ENCODE measurements at places on chromosomes 12 and 14.

DNA sequence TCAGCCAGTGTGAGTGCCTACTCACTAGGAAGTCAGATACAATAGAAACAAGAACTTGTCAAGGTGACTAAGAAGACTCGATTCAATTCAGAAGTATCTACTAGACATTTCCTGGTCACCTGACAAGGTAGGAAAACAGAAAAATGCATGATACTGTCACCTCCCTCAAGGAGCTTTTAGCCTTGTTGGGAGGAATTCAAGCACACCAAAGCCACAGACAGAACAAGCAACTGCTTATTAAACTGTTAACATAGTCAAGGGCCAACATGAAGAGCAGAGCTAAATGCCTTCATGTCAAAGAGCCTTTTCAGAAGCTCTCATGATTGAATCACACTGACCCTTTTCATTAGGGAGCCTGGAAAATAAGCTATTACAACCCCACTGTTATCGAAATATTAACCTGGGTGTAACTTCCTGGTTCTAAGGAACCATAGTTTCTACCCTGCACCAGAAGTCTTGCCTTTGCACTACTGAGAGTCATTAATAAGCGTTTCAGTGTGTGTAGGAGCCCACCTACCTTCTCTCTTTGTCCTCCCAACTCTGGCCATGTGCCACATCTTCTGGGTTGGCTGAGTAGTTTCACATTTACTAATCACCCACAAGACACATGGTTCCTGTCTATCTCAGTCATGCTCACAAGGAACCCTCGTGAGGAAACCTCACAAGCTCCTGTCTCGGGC lies 31.0 kb upstream of the LGALS3 start:
- no peak for DNase-seq

- DNase-seq = no peak
Observed at GRCh38 chr12:30197392-30198057, 413.8 kb upstream of the TMTC1 start.

GRCh38 chr14:106872611-106873446 lies 1346.4 kb downstream of the TMEM121 start:
- no peak for DNase-seq

- no peak for DNase-seq
Observed at GRCh38 chr12:1956716-1957115, 38.3 kb upstream of the CACNA2D4 start.

- DNase-seq = no peak
Observed at GRCh38 chr12:52797529-52797894, 1.6 kb upstream of the KRT3 start.

DNA sequence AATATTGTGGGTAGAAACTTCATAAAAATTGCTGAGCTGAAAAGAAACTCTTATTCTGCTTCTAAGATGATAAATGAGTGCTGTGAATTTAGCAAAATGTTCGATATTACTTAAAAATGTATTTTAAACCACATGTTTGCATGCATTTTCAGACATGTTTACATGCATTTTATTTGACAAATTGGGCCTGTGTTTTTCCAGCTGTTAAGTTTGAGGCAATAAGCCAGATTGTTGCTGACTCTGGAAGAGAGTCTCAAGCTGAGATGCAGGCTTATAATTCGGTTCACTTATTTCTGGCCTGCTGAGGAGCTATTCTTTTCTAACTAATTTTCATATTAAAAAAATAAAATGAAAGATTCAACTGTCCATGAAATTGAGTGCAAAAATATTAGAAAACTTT lies 110.1 kb downstream of the SYNE2 start:
- no peak for DNase-seq

DNA sequence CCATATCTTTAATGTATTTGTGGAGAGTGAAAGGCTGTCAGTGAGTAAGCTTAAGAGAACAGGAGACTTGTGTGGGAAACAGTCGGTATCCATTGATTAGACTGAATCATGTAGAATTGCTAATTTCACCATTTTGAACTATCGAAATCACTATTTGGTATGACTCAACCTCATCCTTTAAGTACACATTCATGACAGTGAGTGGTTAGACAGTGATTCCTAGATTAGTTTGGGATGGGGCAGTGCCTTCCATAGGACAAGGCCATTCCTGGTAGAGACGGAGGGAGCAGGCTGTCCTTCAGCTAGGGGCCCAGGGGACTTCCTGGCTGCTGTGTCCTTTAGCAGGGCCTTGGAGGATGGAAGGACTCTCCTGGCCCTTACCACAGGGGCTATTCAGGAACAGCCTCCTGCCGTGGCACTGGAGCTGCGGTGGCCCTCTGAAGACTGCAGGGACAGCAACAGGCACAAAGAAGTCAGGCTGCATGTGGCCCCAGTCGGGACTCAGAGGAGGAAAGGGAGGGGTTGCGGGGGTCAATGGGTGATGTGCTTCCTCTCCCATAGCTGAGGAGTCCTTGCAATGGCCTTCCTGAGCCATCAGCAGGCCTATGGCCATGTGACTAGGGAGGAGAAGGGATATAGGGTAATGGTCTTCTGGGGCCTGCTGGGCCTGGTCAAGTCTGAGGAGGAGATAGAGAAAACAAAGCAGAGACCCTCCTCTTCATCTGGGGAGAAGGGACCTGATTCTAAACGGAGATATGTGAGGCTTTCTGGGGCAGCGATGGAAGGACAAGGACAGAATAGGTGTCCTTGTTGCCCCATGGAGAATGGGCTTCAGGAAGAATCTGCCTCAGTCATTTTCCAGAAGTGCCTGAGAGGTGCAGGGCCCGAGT lies 11.2 kb downstream of the SERPINA1 start:
- no peak for DNase-seq

GRCh38 chr12:92224685-92225331 lies 79.2 kb upstream of the BTG1 start:
- no peak for DNase-seq

DNA sequence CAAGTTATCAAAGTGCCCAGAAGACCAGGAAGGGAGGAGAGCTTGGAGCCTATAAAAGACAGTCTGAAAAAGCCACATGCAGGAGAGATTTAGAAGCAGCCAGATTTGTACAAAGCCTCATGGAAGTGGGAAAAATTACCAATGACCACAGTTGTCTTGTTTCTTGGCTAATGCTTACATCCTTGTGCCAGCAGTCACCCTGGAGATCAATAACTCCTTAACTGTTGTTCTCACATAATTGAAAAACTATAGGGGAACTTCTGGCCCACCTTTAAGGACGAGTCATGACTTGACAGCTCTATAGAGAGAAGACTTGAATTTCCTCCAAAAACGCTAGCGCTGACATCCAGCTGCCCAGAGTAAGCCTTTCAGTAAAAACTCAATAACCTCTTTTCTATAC lies 313.1 kb downstream of the GALC start:
- DNase-seq = no peak

GRCh38 chr12:48054955-48055821 lies 50.7 kb downstream of the SENP1 start:
- DNase-seq = no peak

DNA sequence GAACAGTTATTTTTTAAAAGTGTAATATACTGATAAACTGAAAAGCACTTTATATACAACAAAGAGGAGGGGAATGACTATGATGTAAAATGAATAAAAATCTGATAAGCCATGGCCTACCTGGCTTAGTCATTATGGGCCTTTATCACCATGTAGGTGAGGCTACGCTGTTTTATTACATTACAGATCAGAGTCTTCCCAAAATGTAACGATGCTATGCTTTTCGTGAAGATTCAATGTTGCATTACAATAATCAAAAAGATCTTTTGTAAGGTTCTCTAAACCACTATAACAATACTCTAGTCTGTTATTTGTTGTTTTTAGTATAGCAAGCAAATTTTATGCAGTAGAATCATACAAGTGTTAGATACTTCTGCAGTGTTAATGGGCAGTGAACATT lies 34.2 kb downstream of the ARID4A start:
- no peak for DNase-seq

- no peak for DNase-seq
Observed at GRCh38 chr14:63555572-63555971, 12.4 kb upstream of the PPP2R5E start.

- no peak for DNase-seq
Observed at GRCh38 chr12:25376407-25376806, 125.7 kb upstream of the KRAS start.

- DNase-seq = no peak
Observed at GRCh38 chr14:91127924-91128323, 14.1 kb downstream of the DGLUCY start.

DNA sequence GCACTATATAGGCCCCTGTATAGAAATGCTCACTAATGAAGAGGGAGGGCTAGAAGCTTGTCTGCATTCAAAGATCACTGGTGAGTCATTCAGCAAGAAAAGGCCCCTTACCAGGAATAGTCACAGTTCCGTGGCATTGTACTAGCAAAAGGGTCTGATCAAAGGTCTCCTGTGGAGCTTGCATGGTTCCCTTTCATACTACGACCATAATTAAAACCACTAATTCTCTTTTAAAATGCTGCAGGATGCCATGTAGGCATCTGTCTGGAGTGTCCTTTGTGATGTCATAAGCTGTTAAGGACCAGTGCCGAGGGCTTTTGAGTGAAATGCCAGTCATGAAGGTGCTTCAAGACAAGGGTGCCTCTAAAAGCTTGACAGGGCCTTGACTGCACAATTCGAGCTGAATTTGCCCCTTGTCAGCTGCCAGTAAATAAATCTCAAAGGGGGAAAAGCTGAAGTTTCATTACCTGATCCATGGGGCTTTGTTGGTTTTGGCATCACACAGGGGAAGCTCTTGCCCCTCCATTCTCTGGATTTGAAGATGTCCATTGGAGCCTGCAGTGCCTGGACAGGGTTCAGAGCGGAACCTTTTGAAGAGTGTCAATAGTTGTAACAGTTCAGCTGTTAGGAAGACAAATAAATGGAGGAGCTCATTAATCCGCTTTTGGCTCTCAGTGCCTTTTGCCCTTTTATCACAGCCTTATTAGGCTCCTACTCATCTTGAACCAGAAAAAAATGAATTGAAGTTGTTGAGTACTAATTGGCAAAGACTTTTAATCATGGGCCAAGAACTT lies 69.1 kb downstream of the TMEM260 start:
- DNase-seq = no peak

DNA sequence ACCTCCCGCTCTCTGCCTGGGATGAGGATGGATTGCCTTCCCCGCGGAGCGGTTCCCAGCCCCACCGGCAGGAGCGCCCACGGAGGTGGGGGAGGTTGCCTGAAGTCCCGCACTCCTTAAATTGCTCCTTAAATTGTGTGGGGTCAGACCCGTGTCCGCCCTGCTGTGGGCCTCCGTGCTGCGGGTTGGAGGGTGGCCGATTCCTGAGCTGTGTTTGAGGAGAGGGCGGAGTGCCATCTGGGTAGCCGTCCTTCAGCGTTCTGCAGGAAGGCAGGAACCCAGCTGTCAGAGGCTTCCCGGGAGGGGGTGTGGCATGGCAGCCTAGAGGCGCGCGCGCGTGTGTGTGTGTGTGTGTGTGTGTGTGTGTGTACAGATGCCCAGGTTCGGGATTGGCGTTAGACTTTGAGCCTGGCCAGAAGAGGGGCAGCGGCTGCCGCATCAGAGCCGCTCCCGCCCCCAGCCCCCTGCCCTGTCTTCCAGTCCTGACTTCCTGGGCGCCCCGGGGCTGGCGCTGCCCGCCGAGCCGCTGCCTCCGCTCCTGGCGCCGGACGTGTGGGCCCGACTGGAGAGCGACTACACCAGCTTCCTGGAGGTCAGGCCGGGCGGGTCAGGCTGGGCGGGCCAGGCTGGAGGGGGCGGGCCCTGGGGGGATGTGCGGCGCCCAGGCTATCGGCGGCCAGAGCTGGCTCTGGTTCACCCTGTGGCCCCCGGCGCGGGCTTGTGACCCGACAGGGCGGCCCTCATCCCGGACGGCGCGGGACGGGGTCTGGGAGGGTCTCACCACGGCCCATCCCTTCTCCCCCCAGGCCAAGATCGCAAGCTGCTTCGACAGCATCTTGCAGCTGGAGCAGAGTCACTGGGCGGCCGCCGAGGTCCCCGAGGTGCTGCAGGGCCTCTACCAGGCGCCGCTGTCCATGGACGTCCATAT lies 9.2 kb downstream of the EXOC3L4 start:
- DNase-seq = no peak

DNA sequence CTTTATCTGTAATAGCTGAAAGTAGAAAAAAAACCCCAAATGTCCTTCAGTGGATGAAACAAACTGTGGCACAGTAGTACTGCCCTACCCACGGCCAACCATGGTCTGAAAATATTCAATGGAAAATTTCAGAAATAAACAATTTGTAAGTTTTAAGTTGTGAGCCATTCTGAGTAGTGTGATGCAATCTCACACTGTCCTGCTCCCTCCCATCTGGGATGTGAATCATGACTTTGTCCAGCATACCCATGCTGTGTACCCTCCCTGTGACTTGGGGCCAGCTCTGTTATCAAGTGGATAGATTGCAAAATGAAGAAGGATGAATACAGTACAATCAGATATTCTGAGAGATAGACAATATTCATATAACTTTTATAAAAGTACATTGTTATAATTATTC lies 106.2 kb downstream of the SMOC1 start:
- DNase-seq = no peak

Measured in HFF-Myc (cell line).